EH (cell line): ENCODE measurements at places on chromosomes 1 and 21.
A peak's percentile ranks its signal among the peaks of the same experiment; 100 is the strongest.

GRCh38 chr21:37032293-37032692 lies 25.8 kb downstream of the RIPPLY3 start:
- DNase-seq: no peak

- DNase-seq: no peak
Measured at GRCh38 chr1:205579711-205580110, 52.1 kb downstream of the ELK4 start.

- peak; percentile 87 for DNase-seq
Measured at GRCh38 chr1:121483961-121484424, 299.2 kb downstream of the SRGAP2C start.

GRCh38 chr1:159921700-159922504 lies 3.4 kb downstream of the TAGLN2 start:
- peak; percentile 43 for DNase-seq

DNA sequence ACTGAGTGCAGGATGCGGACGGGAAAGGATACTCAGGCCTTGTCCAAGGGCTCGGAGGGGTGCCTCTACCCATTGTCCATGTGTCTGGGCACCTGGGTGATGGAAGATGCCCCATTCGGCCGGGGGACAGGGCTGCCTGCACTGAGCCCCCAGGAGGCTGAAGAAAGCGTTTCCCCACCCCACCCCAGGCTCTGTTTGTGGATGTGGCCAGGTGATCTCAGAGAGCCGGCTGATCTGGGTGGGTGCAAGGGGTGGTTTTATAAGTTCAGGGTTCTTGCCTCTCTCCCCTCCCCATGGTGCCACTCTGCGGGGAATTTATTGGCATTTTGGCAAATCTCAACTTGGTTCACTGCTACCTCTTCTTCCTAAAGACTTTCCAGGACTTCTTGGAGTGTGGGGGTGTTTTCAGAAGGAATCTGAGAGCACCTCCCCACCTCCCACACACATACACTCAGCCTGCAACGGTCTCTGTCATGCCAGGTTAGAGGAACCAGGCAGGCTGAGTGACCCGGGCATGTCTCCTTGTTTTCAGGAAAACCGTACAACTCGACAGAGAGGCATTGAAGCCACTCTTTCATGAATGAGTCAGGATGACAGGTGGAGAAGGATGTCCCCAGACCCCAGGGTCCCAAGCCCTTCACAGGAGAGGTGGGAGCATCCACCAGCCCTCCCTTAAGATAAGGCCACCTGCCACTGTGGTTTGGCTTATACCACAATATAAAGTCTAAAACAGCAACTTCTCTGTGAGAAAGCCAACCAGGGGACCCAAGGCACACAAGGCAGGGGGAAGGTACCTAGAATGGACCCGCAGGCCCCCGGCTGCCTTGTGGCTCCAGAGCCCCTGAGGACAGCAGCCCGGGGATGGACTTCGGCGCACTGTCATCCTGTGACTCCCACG lies 174.9 kb downstream of the ETS2 start:
- no peak for DNase-seq

DNA sequence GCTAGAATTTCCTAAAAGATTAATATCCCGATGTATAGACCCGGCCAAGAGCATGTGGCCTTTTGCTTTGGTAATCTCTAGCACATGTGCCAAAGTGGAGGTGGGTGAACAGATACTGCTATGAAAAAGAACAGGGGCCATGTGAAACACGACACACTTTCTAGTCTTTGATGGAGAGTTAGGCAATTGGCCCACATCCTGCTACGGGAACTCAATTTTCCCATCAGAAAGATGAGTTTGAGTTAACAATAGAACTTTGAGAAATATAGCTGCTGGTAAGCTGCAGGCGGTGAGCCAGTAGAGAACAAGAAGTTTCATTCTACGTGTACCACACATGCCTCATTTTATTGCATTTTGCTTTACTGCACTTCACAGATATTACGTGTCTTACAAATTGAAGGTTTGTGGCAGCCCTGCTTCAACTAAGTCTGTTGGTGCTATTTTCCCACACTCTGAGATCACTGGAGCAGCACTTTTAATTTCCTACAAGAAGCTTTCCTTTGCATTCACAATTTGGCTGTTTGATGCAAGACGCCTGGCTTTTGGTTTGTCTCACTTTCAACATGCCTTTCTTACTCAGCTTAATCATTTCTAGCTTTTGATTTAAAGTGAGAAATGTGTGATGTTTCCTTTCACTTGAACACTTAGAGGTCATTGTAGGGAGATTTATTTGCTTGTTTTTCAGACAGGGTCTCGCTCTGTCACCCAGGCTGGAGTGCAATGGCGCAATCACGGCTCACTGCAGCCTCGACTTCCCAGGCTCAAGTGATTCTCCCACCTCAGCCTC lies 46.3 kb downstream of the HTR6 start:
- DNase-seq: no peak

DNA sequence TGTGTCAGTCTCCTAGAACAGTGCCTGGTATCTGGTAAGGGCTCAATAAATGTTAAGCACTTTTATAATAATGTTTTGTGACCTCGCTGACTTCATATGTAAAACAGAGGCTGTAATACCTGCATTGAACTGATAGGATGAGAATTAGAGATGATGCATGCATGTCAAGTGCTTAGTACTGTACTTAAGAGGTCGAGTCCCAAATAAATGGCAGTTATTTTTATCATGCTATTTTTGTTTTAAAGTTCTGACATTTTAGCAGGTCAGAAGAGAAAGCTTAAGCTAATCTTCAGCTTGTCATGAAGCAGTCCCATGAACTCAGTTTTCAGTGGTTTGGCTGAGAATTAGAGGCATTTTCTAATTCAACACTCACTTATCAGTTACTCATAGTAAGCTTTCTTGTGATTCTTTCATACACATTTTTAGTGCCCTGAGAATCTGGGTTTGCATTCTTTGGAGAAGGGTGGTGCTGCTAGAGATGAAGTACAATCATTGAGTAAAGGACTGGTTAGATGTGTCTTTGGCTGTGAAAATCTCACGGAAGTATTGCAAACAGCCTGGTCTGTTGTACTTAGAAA lies 75.7 kb upstream of the RAVER2 start:
- DNase-seq: no peak

- DNase-seq: no peak
Measured at GRCh38 chr1:5969168-5969567, 23.1 kb downstream of the NPHP4 start.
